ENCODE measurements at places on chromosomes 1 and 21.

- DNase-seq: no peak
Measured at GRCh38 chr21:42456457-42456856, 39.6 kb downstream of the RSPH1 start.

- no peak for DNase-seq
Measured at GRCh38 chr1:2413495-2414296, 1.3 kb upstream of the PEX10 start.

GRCh38 chr21:40686526-40686925 is 160.4 kb downstream of the DSCAM start:
- no peak for DNase-seq

DNA sequence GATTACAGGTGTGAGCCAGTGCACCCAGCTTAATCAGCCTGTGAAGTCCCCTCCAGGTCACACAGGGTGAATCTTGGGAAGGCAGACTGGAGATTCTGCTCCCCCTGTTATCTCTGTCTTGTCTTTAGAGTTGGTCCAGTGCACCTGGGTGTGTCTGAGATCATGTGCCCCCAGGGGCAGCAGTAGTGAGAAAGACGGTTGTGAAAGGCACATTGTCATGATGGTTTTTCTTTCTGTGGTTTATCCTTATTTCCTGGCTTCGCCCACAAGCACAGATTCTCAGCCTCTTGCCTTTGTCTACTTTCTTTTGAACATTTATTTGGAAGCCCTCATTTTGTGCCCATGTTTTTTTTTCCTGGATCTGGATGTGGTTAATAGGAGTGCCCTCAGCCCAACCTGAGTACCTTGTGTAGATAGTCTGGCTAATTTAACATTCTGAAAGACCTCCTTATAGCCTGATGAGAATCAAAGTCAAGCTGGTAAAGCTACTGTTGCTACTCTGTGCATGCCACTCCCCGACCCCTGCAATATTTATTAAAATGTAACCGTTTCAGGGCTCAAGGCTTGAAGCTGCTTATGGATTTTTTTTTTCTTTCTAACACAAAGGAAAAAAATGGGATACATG is 23.7 kb downstream of the UCK2 start:
- no peak for DNase-seq

DNA sequence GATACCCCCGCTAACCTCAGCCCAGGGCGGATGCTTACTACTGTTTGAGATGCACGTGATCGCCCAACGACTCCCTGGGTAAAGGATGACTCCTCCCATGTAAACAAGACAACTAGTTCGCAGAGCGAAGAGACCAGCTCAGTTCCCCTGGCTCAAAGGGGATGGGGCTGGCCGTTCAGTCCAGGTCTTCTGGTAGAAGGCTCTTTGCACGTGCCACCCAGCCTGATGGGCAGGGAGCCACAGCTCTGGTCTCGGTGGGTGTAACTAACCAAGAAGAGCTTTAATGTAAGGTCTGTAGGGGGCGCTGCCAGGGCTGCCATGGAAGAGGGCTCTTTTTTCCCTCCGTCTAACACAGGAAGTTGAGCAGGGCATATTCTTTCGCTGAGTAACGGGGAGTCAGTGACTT is 49.4 kb upstream of the PARP1 start:
- no peak for DNase-seq
